ENCODE measurements at places on chromosomes 7 and 10. TPM values are rescaled to one million over a fixed set of nuclear protein-coding genes. Genes with fewer than 3 reads are reported as not detected.

DNA sequence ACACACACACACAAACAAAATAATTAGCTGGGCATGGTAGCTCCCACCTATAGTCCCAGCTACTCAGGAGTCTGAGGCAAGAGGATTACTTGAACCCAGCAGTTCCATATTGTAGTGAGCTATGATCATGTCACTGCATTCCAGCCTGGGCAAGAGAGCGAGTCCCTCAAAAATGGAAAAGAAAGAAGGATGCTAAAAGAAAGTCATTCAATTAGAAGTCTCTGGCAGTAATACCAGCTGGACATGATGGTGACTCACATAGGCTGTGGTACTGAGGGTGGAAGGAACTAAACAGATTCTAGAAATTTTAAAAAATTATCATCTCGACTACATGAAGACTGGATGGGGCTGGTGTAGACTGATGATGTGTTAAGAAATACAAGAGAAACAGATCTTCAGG, 385.3 kb downstream of the ETV1 start:
- H3K27ac ChIP-seq: no peak overlapping the region
- DNase-seq: no peak
- peaks cover 8% of the 10 kb centered on the region for H3K36me3 ChIP-seq
- no peak overlapping the region for H3K4me3 ChIP-seq
- H3K4me1 ChIP-seq: no peaks in the 10 kb centered on the region

C10orf62 gene
- 0.96 TPM for total RNA-seq

GRCh38 chr7:107016312-107016711, 28.2 kb upstream of the PRKAR2B start:
- no peaks in the 10 kb centered on the region for H3K36me3 ChIP-seq
- no peak overlapping the region for H3K4me3 ChIP-seq
- H3K27ac ChIP-seq: no peak overlapping the region
- H3K27me3 ChIP-seq: no peaks in the 10 kb centered on the region
- no peaks in the 10 kb centered on the region for H3K4me1 ChIP-seq
- DNase-seq: no peak

GRCh38 chr10:46309511-46310142, 22.8 kb downstream of the ANTXRL start:
- H3K4me3 ChIP-seq: no peak overlapping the region
- peaks cover 15% of the 10 kb centered on the region for H3K27me3 ChIP-seq
- no peaks in the 10 kb centered on the region for H3K36me3 ChIP-seq
- no peaks in the 10 kb centered on the region for H3K4me1 ChIP-seq

- no peak overlapping the region for H3K27ac ChIP-seq
- H3K27me3 ChIP-seq: peaks cover 20% of the 10 kb centered on the region
- H3K36me3 ChIP-seq: no peaks in the 10 kb centered on the region
- peaks cover 17% of the 10 kb centered on the region for H3K4me1 ChIP-seq
- no peak overlapping the region for H3K4me3 ChIP-seq
- no peak for DNase-seq
Observed at GRCh38 chr10:131994435-131994834, 12.7 kb upstream of the BNIP3 start.

PLEKHS1 gene
- total RNA-seq: not detected

FANK1 gene
- total RNA-seq: 2.5 TPM
